SW 1271 (cell line): ENCODE measurements at places on chromosomes 11 and 22.

DNA sequence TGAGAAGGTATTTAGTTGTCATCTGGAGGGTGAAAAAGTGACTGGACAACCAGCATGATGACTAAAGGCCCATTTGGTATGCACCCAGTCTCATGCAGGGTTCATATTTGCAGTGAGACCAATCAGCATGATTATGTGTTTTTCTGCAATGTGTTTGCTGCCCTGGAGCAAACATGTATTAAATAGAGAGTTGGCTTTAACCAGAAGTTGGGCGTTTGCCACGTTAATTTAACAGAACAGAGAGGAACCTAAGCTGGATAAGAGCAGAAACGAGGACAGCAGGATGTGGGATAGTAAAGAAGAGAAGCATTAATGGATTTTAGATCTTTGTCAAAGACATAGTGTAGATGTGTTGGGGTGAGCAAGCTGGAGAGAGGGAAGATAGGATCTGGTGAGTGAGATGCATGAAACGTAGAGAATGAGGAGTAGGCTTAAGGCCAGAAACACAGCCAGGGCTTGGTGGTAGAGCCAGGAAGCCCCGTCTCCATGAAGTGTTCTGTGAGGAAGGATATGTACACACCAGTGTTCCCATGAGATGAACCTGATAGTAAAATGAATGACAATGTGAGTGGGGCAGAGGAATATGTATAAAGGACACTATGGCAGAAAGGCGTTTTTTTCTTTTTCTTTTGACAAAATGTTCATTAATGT lies 164.0 kb upstream of the PDGFD start:
- DNase-seq: no peak

GRCh38 chr11:41309111-41309522 lies 150.3 kb downstream of the LRRC4C start:
- no peak for DNase-seq

DNA sequence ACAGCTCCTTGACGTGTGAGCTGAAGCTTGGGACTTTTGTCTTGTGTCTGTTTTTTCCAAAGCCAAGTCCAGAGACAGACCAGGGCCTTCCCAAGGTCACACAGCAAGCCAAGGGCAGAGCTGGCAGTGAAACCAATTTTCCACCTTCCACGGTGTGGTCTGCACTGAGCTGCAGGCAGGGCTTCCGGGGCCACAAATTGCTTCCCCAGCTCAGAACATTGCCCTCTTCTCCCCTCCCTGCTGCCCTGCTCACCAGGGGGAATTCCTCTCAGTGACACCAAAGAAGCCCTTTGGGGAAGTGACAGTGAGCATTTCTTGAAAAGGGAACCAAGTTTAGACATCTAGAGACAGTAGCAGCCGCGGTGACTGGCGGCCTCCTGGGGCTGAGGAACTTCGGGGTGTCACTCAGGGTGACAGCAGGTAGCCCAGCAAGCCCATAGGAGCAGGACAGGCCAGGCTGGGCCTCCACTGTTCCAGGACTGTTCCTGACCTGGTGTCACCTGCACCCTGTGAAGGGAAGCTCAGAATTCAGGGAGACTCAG lies 9.2 kb downstream of the FXYD2 start:
- DNase-seq: no peak

GRCh38 chr22:33640900-33641299 lies 279.4 kb downstream of the LARGE1 start:
- DNase-seq: no peak

- no peak for DNase-seq
These were observed 212.0 kb downstream of the SWAP70 start for GRCh38 chr11:9875862-9876261.

DNA sequence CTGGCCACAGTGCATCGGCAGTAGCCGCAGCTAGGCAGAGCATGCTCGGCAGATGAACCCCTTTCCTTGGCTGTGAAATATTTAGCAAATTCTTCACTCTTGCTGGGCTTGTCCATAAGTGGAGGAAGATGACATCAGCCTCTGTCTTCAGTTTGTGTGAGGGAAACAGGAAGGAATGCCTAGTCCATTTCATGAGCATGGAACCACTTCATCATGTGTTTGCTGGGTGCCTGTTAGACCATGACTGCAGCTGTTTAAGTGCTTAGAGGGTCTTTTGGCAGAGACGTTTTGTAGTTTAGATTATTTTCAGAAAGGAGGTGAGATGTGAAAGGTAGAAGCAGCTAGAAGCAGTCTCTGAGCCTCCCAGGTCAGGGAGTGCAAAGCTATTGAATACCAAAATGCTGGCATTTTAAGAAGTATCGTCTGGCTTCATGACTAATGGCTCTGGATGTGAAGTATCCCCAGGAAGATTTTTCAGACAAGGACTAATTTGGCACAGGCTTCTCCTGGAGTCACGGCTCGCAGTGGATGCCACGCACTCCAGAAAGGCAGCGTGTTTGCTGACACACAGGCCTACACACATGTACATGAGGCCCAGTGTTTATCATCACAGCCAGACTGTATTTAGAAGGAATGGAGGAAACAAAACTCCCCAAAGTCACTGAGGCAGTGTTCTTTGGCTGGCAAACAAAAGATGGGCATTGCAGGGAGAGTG lies 43.1 kb upstream of the GRAMD1B start:
- no peak for DNase-seq

- DNase-seq: no peak
These were observed 22.3 kb downstream of the SMCO4 start for GRCh38 chr11:93520726-93521509.

DNA sequence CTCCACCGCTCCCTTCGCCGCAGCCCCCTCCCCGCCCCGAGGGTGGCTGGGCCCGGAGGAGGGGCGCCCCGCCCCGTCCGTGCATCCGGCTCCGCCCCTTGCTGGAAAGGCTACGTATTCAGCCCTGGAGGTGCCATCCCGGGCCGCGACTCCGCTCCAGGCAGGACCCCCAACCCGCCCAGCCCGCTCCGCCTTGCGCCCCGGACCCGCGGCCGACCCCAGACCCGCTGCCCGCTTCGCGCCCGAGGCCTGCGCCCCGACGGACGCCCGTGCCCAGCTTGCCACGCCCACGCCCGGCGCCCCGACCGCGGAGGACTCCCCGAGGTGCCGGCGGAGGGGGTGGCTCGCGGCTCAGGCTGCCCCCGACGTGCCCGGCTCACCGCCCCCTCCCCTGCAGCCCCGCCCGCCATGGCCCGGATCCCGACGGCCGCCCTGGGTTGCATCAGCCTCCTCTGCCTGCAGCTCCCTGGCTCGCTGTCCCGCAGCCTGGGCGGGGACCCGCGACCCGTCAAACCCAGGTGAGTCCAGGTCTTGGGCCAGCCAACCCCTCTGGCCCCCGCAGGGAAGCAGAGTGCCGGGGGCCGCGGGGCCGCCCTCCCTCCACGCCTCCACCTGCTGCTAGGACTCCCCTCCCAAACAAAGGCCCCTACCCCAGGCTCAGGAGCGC lies at the start of gene ADM2:
Gene ADM2 (plus strand): TSS at position 104 of the 667 bp plus-strand sequence. CDS start 305 bp downstream, at position 409.
- no peak for DNase-seq

GRCh38 chr11:111400595-111400994 lies 21.5 kb upstream of the POU2AF1 start:
- DNase-seq: no peak

GRCh38 chr11:40797981-40798380 lies 661.5 kb downstream of the LRRC4C start:
- DNase-seq: peak; percentile 35

- DNase-seq: no peak
These were observed 26.2 kb downstream of the OR2AG2 start for GRCh38 chr11:6745465-6746015.

- DNase-seq: no peak
These were observed 4.9 kb downstream of the LARGE2 start for GRCh38 chr11:45927332-45927683.

DNA sequence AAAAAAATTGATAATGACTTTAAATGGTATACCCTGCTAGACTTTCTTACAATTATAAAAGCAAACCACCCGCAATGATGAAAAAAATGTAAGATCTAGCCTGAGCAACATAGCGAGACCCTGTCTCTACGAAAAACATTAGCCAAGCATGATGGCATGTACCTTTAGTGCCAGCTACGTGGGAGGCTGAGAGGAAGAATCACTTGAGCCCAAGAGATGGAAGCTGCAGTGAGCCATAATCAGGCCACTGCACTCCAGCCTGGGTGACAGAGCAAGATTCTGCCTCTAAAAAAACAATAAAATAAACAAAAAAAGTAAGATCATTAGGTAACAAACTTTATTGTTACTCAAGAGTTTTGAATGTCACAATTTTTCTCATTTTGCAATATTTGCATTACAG lies 39.2 kb downstream of the KMT5B start:
- no peak for DNase-seq

DNA sequence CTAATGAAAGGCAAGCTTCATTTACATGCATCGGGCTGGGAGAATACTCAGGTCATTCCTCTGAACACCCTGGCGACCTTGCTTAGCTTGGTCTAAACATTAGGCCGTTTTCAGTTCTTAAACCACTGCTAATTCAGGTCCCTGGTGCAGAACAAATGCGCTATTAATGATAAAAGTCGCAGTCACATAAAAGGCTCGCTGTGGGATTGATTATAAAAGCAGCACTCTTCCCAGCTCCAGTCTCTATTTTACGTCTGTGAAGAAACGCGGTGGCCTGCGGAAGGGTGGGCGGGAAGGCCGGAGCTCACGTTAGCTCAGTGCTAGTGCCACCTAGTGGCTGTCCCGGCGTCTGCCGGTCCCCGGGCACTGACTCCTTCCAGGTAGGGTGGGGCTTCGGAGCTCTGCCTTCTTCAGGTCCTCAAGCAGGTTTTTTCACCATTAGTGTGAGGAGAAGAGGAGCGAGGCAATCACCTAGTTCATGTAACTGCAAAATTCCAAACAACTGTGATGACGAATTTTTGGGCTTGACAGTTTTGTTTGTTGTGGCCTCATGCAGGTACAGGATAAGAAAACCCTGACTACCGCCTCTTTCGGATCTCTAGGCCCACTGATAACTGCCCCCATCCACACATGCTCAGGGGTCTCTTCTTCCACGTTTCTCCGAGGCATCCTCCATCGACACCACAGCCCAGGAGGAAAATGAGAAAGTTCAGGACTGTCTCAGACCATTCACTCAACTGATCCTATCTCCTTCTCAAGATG lies 66.5 kb upstream of the CLMP start:
- peak; percentile 66 for DNase-seq

- DNase-seq: no peak
These were observed 33.3 kb downstream of the APOL6 start for GRCh38 chr22:35681454-35682052.

- no peak for DNase-seq
These were observed 744.6 kb downstream of the FAM181B start for GRCh38 chr11:81989093-81989492.
